ENCODE measurements at places on chromosomes 6 and 20.
A peak's percentile ranks its signal among the peaks of the same experiment; 100 is the strongest.

DNA sequence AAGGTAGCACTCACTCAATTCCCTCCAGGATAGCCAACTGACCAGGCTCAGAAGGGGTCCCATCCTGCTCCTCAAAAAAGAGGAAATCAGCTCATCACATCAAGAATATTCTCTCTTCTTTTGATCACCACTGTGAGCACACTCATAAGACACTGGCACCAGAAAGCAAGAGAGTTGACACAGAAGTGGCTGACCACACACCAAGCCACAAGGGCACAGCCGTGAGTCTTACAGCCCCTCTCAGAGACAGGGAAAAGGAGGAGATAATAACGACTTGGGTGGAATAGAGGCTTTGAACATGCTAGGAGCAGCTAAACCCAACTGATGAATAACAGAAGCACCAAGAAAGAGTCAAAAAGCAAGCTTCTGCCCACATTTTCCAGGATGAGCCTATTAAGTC is 249.1 kb upstream of the PREP start:
- DNase-seq: no peak

GRCh38 chr6:143684486-143684885 is 6.7 kb downstream of the PHACTR2 start:
- DNase-seq: no peak

DNA sequence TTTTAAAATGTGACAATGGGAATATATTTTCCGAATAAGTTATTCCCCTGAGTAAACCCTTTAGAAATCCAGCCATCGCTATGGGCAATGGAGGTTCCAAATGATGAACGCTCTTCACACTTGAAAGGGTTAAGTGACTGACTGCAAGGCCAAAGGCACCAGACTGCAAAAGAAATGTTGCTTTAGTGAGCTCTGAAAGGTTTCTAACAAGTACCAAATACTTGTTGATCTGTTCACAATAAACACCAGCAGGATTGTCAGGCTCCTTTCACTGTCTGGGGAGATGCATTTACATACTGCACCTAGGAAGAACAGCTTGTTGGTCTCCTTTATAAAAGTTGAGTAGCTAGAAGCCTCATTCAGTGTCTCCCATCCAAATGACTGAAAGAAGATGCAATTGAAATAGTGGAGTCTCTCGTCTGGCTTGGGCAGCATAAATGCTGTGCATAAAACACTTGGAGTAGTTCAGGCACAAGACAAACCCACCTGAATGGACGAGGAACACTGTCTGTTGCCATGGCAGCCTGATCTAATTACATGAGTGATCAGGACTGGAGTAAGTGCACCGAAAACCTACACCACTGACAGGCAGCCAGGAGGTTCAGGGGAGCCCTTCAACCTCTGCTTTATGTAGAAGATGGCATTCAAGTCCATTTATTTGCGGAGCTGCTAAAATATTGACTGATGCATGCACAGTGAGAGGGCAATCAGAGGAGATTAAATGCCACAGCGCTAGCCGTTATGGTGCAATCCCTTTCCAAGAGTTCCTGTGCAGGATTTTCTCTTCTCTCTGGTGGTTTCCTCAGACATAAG is 2.9 kb downstream of the ATXN1 start:
- DNase-seq: no peak

GRCh38 chr6:9623985-9624384 is 790.9 kb downstream of the TFAP2A start:
- no peak for DNase-seq

DNA sequence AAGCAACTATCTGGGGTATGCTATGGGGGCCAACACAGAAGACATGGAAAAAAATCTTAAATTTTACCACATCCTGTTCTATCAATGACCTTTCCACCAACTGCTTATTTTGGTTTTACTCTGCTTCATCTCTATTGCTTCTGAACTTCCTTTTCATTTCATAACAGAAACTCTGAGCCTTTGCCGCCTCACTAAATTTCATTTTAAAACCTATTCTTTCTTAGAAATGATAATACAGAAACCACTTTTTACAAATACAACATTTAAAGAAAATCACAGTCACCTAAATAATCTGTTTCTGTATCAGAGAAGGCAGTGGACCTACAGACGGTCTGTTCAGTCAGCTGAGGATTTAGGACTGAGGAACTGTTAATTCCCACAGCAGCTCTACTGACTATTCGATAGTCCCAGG is 117.5 kb downstream of the KCNQ5 start:
- no peak for DNase-seq

GRCh38 chr20:36821964-36822437 is 48.4 kb upstream of the DSN1 start:
- no peak for DNase-seq

GRCh38 chr6:39188098-39188450 is 41.2 kb downstream of the KCNK5 start:
- no peak for DNase-seq

- no peak for DNase-seq
Measured at GRCh38 chr6:108222504-108222903, 38.3 kb downstream of the SNX3 start.

DNA sequence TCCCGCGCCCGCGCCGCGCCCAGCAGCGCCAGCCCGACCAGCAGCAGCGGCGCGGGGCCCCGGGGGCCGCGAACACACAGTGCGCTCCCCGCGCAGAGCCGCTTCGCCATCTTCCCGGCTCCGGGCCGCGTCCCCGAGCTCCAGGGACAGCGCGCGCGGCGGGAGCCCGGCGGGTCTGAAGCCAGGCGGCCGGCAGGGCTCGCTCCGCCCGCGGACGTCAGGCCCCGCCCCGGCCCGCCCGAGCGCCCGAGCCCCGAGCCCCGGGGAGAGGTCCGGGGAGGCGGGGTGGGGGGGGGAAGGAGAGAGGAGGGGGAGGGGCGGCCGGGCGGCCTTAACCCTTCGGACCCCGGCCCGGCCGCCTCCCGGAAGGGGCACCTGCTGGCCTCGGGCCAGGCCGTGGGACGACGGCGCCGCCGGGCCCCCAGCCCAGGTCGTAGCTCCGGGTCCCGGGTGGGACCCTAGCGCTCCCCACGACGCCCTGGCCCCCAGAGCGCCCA is at the start of gene LAMA5:
TSS of gene LAMA5 (minus strand) at position 177 of the 497 bp plus-strand sequence. CDS start at position 110, 67 bp downstream.
- no peak for DNase-seq

DNA sequence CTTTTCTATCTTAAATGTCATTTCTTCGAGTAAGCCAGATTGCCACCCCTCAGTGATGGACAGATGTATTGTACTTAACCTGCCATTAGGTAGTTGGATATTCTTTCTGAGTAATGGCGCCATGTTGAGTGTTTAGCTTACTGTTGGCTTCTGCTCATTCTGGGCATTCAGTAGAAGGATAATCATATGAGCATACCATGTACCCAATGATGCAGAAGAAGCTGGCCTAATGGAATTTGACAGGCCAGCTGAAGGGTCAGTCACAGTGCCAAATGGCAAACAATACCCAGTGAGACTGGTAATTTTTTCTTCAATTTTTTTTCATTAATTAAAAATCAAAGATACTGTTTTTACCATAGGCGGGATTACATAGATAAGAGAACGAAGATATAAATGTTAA is 1010.8 kb upstream of the EYS start:
- DNase-seq: no peak

DNA sequence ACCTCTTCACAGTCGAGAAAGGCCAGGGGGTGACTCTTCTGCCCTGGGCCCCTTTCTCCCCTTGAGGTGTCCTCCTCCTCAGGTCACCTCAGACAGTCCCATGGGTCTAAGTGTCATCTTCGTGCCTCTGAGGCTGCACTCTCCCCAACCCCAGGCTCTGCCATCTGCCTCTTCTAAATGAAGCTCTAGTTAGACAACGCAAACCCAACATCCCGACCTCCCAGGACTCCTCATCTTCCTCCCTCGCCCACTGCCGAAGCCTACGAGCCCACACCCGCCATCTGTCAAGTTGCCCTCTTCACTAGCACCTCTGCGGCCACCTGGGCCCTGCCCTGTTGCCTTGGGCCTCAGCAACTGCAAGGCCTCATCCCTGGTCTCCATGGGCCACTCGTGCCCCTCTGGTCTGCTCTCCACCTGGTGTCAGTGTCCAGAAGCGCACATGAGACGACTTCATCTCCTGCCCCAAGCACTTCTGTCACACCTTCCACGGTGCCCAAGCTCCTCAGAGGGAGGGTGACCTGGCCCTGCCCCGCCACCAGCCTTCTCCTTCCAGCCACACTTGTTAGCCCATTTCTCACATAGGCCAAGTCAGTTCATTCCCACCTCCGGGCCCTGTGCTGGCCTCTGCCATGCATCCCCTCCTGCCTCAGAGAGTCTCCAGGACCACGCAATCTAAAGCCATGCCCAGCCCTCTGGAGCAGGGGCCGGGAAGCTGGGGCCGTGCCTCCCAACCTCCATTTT is 53.8 kb downstream of the RRBP1 start:
- no peak for DNase-seq

DNA sequence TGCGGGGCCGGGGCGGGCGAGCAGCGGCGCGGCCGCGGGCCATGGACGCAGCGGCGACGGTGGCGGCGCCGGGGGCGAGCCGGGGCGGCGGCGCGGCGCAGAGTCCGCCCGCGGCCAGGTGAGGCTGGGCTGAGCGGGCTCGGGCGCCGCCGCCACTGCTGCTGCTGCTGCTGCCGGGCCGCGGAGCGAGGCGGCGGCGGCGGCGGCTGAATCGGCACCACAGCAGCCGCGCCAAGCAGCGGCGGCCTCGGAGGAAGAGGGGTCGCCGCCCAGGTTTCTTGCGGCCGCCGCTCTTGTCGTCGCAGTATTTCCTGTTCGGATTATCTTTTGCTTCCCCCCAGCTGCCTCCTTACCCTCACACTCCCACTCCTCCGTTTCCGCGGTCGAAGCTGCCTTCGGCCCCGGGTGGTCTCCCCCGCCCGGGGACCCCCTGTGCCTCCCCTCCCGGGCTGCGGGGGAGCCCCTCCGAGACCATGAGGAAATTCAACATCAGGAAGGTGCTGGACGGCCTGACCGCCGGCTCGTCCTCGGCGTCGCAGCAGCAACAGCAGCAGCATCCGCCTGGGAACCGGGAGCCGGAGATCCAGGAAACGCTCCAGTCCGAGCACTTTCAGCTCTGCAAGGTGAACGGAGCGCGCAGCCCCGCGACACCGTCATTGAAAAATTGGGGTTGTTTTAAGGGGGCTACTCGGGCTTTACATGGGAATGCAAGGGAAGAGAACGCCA is at the start of gene STXBP5:
TSS of gene STXBP5 (plus strand) at position 358 of the 726 bp plus-strand sequence. CDS start at position 474, 116 bp downstream.
- peak; percentile 17 for DNase-seq

DNA sequence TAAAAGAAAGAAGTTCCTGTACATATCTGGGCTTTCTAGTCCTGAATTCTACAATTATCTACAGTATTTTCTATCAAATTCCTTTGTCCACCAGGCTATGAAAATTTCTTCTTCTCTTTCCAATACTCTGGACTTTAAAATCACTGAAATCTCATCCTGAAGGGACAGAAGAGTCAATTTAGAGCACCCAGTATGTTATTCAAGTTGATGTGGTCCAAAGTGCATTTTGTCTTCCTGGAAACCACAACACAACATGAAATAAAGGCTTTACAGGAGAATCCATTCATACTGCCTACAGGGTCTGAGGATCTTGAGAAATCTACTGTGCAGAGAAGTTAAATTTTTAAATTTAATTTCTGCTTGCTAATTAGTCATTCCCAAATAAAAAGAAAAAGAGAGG is 94.9 kb upstream of the ADGRF1 start:
- no peak for DNase-seq

- no peak for DNase-seq
Measured at GRCh38 chr20:49593466-49594142, 25.7 kb upstream of the PTGIS start.

DNA sequence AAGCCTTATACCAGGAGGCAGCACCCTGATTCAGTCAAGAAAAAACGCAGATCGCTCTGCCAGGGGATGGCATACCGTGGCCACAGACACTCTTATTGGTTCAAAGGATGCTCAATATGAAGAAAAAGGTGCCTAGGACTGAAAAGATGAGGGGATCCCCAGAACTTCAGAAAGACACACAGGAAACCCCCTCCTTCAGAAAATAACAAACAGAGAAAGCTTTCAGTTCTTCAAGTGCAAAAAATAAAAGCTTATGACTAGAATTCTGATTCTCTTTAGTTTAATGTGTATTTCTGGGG is 17.7 kb upstream of the MYB start:
- DNase-seq: peak; percentile 8

DNA sequence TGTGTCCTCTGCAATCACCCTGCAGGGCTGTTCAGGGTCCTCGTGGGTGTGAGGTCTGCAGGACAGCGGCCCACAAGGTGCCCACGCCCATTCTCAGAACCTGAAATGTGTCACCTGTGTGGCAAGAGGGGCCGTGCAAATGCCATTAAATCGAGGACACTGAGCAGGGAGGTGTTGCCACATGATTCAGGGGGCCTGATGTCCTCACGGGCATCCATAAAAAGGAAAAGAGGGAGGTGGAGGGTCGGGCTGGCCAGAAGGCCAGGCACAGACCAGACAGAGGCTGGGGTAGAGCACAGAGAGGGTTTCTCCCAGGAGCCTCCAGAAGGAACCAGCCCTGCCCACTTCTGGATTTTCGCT is 239.6 kb downstream of the ERMARD start:
- DNase-seq: no peak

- no peak for DNase-seq
Measured at GRCh38 chr6:117573006-117573680, 29.2 kb downstream of the GOPC start.

DNA sequence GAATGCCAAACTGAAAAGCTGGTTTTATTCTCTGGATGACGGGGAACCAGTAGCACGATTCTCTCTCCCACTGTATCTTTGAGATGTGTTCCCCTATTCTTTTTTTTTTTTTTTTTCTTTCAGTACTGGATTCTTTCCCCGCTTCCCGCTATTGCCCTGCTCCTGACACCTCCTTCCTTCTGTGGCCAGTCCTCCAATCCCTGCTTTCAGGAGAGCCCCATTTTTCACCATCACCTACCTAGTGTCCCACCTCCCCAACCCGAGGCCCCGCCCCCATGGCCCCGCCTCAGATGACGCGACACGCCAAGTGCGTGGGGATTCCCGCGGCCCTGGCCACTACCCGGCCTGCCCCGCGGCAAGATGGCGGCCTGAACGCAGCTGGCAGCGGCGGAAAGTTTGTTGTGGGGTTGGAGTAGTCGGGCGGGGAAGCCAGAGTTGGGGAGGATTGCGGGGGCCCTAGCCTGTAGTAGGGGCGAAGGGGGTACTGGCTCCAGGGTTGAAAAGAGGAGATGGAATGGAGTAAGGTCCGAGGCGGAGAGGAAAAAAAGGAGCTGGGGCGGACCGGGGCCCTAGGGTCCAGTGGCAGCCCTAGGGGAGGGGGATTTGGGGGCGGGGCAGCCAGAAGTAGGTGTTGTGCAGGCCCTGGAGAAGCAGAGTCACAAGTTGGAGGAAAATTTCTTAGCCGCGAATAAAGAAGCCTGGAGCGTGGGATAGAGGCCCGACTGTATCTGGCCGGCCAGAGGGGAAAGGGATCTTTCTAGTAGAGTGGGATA is at the start of gene TJAP1:
TSS of gene TJAP1 (plus strand) at position 336 of the 773 bp plus-strand sequence. CDS start 21,432 bp downstream, outside the sequence.
- DNase-seq: peak; percentile 92
